ENCODE measurements at places on chromosomes 1 and 21.

GRCh38 chr1:26724118-26724517, 28.3 kb downstream of the ARID1A start:
- DNase-seq: no peak

- no peak for DNase-seq
Observed at GRCh38 chr1:199976496-199977144, 50.9 kb upstream of the NR5A2 start.

- no peak for DNase-seq
Observed at GRCh38 chr1:44406737-44407429, 1.8 kb downstream of the RNF220 start.

- no peak for DNase-seq
Observed at GRCh38 chr1:183733715-183734114, 71.2 kb upstream of the RGL1 start.

GRCh38 chr1:232743999-232744398, 61.2 kb upstream of the MAP10 start:
- DNase-seq: no peak

All from NCI-H1092 (cell line).